ENCODE measurements at places on chromosomes 3 and 15. TPM values are rescaled to one million over a fixed set of nuclear protein-coding genes. Genes with fewer than 3 reads are reported as not detected.

DNA sequence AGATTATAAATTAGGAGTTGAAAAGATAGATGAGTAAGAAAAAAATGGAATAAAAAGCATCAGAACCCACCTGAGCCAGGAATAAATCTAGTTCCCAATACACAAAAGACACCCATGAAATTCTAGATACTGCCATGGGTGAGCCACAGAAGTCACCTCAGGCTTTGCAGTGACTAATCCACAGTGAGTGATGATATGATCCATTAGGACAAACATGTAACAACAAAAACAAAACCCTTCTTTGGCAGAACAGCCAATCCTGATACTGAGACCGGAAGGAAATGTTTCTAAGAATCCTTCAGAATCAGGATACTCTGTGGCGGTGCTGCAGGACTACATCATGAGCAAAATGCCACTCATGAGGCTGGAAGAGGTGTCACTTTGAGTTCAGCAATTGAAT lies 15.0 kb upstream of the MINDY4B start:
- H3K27me3 ChIP-seq: peaks cover 10% of the 10 kb centered on the region
- H3K4me1 ChIP-seq: no peaks in the 10 kb centered on the region
- no peak overlapping the region for H3K27ac ChIP-seq
- no peaks in the 10 kb centered on the region for H3K36me3 ChIP-seq

DNA sequence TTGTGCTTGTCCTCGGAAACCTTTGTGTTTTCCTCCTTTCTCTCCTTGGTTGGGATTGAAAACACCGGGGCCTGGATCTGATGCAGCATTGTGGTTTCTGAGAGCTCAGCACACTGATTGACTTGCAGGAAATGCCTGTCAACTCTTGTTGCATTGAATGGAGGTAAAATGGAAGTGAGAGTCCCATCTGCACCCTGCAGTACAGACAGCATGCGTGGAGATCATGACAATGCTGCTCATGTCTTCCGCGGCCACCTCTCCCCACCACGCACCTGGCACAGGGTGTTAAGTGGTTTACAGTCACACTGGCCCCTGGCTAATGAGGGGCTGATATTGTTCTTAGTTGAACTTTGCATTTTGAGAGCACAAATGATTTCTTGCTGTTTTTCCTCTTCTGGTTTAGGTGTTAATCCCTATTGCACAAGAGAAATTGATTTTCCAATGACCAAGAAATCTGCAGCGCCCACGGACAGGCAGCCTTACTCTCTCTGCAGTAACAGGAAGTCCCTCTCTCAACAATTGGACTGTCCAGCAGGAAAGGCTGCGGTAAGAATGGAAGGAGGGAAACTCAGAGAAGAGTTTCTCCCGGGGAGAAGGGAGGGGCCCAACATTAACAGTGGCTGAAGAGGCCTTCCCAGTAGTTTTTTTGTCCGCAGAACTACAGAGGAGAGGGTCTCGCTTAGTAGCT lies 58.5 kb downstream of the STARD5 start:
- no peak overlapping the region for H3K27ac ChIP-seq
- DNase-seq: no peak
- H3K4me1 ChIP-seq: peaks cover 13% of the 10 kb centered on the region
- no peaks in the 10 kb centered on the region for H3K36me3 ChIP-seq
- peak overlapping the region; percentile 58 for H3K4me3 ChIP-seq

GRCh38 chr15:43118829-43119228 lies 13.0 kb upstream of the UBR1 start:
- H3K36me3 ChIP-seq: no peaks in the 10 kb centered on the region
- H3K4me3 ChIP-seq: no peak overlapping the region
- no peak for DNase-seq
- no peak overlapping the region for H3K27ac ChIP-seq
- peaks cover 7% of the 10 kb centered on the region for H3K4me1 ChIP-seq

GRCh38 chr3:37346227-37347005 lies 172.0 kb upstream of the LRRFIP2 start:
- H3K4me3 ChIP-seq: no peak overlapping the region
- no peak for DNase-seq
- H3K27me3 ChIP-seq: no peaks in the 10 kb centered on the region
- H3K27ac ChIP-seq: no peak overlapping the region
- H3K4me1 ChIP-seq: no peaks in the 10 kb centered on the region

DNA sequence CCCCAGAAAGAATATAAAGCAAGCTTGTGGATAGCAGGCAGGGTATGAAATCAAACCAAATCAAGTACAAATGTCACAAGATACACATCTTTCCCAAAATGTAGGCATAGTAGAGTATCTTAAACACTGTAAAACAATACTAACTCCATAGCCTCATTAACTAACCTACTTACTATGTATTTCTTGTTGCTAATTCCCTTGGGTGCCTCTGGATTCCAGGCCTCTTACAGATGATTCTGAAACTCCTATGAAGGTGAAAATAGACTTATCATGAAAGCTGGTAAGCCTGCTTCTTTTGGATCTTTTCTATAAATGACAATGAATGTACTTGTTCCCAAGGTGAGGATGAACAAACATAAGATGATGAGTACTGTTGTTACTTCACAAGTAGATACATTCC lies 93.8 kb downstream of the FRMD5 start:
- H3K4me1 ChIP-seq: peaks cover 32% of the 10 kb centered on the region
- no peak overlapping the region for H3K4me3 ChIP-seq
- H3K27ac ChIP-seq: peak overlapping the region; percentile 90

GRCh38 chr15:89679212-89679611 lies at the start of gene PLIN1:
TSS of gene PLIN1 (minus strand) at chr15:89679367. CDS start at chr15:89677489, 1,878 bp downstream.
- H3K4me1 ChIP-seq: peaks cover 20% of the 10 kb centered on the region
- no peaks in the 10 kb centered on the region for H3K27me3 ChIP-seq
- DNase-seq: no peak
- peak within 1 kb of the TSS; percentile 1 for H3K4me3 ChIP-seq

Gene TMC3
- total RNA-seq: not detected

Gene CYP11A1
- total RNA-seq: 2.1 TPM

Measured in osteoblast (primary cell).